ENCODE measurements at places on chromosomes 16 and 17.

DNA sequence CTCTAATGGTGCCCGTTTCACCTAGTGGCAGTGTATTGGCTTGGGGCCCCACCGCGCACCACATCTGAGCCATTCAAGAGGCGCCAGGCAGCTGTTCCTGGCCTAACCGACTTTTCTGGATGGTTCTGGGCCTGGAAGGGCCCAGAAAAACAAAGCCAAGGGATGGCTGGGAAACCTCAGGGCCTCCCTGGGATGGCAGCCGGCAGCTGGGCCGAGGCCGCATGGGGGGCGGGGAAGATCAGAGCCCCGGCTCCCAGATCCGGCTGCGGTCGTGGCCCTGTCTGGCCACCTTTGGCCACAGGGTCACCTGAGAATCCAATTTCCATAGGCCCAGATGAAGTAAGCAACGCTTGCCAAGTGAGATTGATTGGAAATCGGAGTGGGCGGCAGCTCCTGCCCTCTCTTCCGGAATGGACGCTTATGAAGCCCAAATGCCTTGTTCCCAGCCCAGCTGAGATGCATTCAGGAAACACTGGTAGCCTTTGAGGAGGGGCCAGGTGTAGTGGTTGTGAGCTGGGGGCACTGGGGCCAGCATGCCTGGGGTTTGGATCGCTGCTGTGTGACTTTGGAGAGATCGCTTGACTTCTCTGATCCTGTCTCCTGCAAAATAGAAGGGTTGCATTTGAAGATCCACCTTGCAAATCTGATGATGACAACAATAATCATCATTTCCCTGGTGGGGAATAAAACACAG is 163.8 kb upstream of the GSE1 start:
- DNase-seq: no peak

DNA sequence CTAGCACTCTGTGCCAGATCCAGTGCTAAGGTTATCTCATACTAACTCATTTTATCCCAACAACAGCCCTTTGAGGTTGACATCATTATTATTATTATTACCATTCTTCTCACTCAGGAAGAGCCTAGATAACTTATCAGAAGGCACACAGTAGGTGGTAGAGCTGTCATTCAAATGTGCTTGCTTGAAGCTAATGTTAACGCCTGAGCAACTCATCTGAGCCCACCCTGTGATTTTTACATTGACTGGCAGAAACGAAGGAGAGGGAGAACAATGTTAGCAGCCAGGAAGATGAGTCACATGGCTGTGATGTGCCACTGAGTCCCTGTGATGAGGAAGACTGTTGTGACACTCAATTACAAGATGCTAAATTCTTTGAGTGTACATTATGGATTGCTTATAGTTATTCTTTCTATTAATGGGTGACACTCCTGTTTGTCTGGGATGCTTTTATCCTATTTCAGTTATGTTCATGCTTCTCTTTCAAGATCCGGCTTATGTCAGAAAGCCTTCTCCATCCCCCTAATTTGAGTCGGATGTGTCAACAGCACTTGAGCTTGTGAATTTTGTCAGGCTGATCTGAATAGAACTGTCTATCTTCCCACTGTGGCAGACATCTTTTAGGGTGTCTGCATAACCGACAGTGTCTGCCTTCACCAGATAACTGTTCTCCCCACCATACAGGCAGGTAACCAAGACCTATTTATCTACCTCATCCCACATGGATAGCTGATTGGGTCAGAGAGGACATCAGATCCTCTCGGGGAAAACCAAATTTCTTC is 426.4 kb downstream of the CA10 start:
- DNase-seq: no peak

DNA sequence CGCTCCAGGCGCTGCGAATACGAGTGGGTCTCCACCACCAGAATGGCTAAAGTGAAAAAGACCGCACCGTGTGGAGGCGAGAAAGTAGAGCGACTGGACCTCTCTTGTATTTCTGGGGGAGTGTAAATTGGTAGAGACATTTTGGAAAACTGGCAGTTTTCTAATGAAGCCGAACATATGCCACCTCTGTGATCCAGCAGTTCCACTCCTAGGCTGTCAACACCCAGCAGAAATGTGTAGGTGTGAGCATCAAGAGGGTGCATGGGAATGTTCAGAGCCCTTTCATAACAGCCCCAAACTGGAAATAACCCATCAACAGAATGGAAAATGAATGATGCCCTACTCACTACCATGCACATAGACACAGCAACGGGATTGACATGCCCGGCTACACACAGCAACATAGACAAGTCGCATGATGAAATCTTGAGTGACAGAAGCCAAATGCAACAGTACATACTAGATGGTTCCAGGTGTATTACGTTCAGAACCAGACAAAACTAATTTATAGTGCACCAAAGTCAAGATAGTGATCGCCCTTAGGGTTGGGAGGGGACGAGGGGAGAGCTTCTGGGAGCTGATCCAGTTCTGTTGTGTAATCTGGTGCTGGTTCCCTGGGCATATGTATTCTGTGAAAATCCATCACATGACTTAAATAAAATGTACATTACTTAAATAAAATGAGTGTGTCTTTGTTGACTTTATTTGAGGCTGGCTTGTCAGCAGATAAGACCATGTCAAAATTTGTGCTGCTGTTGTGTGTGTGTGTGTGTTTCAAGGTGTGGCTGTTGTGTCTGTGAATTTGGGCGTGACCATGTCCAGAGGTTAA is 877 bp upstream of the BCL7C start:
- DNase-seq: no peak

DNA sequence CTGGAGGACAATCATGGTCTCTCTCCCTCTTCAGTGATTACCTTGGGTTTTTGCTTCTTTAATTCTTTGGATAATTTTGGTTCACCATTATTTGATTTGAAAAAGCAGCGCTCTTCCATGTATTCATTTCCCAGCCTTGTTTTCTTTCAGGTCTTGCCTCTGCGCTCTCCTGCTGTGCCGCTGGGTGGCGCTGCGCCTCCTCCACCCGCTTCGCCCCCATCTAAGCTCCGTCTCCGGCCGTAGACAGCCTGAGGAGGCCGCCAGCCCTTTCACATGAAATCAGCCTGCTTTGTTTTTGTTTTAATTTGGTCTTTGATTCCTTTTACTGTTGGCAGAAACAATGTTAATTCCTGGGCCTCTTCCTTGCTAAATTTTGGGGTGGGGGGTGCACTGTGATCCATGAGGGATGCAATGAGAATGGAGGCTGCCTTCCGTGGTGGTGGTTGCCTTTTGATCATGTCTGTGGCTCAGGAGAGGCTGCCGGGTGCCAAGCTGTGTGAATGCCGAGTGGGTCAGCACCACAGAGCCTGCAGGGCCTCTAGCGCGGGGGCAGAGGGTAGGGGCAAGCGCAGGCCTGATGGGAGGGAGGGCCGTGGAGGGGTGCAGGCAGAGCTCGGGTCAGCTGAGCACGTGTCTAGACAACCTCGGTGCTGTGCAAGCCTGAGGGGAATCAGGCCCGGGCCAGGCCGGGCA is 64.1 kb downstream of the PLD6 start:
- peak; percentile 82 for DNase-seq

- DNase-seq: no peak
Measured at GRCh38 chr17:77058016-77058415, 82.8 kb upstream of the SEC14L1 start.

- DNase-seq: no peak
Measured at GRCh38 chr17:73007407-73007806, 85.1 kb downstream of the SLC39A11 start.

DNA sequence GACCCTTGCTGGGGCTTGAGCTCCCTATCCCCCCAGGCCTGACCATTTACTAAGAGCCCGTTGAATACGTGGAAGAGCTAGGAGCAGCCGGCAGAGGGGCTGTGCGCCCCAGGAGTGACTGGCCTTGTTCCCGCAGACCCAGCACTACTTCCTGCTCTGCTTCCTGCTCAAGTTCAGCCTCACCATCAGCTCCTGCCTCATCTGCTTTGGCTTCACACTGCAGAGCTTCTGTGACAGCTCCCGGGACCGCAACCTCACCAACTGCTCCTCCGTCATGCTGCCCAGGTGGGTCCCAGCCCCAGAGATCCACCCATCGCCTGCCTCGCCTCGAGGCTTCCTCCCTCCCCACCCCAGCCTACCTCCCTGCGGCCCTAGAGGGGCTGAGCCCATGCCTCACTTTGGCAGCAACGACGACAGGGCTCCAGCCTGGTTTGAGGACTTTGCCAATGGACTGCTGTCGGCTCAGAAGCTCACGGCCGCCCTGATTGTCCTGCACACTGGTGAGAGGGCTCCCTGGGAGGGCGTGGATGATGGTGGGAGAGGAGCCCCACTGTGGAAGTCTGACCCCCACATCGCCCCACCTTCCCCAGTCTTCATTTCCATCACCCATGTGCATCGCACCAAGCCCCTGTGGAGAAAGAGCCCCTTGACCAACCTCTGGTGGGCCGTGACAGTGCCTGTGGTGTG is 17.2 kb downstream of the CASKIN2 start:
- DNase-seq: no peak

- no peak for DNase-seq
Measured at GRCh38 chr16:88911136-88911945, 44.9 kb upstream of the PABPN1L start.

DNA sequence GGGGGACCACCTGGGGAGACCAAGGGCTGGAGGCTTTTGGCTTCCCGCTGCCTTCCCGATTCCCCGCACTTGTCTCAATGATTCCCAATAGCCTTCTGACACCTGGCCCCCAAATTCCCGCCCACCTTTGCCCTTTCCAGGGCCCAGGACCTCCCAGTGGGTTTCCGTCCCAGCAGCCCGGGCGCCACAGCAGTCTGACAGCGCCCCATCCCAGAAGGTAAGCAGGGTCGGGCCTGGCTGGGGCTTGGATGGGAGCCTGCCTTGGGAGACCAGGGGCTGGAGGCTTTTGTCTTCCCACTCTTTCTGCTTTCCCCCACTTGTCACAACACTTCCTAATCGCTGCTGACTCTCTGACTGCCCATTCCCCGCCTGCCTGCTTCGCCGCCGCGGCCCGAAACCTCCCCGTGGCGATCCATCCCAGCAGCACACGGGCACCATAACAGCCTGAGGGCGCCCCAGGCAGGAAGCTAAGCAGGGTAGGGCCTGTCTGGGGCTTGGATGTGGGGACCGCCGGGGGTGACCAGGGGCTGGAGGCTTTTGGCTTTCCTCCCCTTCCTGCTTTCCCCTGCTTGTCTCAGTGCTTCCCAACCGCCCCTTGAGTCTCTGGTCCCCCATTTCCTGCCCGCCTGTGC is 2289.3 kb downstream of the TP53TG3F start:
- DNase-seq: no peak

DNA sequence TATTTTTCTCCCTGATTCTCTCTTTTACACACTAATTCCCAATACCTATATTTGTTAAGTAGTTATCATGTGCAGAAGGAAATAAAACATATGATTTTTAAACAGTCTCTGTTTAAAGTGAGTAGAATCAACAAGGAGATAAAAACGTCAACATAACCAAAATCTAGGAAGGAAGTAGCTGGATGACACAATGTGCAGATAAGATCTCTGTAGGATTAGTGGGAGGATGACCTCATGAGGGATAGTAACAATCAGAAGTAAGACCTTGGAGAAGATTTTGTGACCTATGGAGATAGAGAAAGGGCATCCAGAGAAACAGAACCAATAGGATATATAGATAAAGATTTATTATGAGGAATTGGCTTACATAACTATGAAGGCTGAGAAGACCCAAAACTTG is 262.6 kb upstream of the CDH11 start:
- DNase-seq: no peak

GRCh38 chr17:59094861-59095530 is 11.7 kb downstream of the TRIM37 start:
- DNase-seq: no peak

DNA sequence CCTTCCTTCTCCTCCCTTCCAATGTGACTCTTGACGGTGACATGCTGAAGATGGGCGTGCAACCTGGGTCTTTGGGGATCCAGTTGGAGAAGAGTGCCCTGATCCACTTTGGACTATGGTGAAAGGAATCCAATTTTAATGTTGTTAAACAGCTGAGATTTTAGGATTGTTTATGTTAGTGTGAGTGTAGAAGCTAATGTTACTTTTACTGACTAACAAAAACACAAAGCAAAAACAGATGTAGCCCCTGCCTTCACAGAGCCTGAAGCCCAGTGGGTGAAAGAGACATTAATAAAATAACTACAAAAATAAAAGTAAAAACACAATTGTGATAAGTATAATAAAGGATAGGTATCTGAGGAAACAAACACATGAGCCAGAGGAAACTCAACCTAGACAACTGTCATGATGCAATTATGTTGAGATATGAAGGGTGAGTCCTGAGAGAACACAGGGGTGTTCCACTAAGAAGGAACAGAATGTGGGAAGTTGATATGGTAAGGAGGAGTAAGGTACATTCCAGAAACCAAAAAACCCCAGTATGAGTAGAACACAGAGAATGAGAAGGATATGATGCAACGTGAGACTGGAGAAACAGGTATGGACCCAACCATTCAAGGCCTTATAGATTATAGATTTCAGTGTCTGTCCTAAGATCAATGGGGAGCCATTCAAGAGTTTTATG is 115.1 kb upstream of the PMFBP1 start:
- no peak for DNase-seq

GRCh38 chr17:9116861-9117568 is 95.7 kb downstream of the NTN1 start:
- no peak for DNase-seq

GRCh38 chr17:27368151-27368795 is 74.4 kb downstream of the WSB1 start:
- DNase-seq: no peak

DNA sequence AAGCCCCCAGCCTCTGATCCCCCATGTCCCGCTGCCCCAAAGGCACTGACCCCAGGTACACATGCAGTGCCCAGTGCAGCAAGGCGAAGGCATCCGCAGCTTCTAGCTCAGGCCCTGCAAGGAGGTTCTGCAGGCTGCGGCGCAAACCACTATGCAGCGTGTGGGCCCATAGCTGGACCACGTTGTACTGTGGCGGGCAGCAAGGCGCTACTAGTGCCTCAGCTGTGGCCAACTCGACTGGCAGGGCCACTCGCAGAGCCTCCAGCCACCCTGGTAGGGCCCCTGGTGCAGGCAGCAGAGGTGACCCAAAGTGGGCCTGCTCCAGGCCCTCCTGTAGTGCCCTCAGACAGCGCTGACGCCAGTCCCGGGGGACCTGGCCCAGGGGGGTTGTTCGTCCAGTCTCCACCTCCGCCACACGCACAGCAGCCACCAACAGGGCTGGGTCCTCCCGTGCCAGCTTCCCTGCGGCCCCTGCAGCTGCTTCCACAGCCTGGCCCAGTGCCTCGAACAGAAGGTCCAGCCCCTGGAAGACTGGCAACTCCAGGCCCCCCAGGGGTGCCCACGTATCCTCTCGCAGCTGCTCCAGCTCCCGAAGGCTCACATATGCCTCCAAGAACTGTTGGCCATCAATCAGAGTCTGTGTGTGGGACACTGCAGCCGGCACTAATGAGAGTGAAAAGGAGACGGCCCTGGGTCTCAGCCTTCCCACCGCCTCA is 2.6 kb downstream of the EXOC3L1 start:
- no peak for DNase-seq

GRCh38 chr17:64470625-64471024 is 21.7 kb downstream of the MILR1 start:
- no peak for DNase-seq

- no peak for DNase-seq
Measured at GRCh38 chr16:64434526-64435069, 687.3 kb downstream of the CDH11 start.

DNA sequence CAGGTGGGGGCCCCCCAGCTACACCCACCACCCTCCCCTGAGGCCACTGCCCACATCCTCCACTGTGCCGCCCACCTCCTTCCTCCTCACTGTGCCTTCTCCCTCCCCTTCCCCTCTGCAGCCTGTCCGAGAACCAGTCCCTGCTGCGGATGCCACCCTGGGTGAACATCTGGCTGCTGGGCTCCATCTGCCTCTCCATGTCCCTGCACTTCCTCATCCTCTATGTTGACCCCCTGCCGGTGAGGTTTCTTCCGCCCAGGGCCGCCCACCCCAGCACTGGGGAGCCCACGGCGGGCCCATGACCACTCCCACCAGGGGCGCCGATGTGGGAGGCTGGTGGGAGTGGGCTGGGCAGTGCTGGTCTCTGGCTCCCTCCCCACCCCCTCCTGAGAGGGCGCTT is 22.1 kb downstream of the RABEP2 start:
- no peak for DNase-seq
